A549 (cell line): ENCODE measurements at places on chromosomes 12 and 14. TPM values are rescaled to one million over a fixed set of nuclear protein-coding genes. Genes with fewer than 3 reads are reported as not detected.

- no peak for DNase-seq
Measured at GRCh38 chr12:132610051-132610759, at the start of gene LRCOL1. Gene LRCOL1, minus strand, starts transcription at chr12:132610582. Its CDS starts 4,331 bp downstream, at chr12:132606251.

GRCh38 chr14:23538785-23539184 is 12.8 kb downstream of the ZFHX2 start:
- DNase-seq: no peak

DNA sequence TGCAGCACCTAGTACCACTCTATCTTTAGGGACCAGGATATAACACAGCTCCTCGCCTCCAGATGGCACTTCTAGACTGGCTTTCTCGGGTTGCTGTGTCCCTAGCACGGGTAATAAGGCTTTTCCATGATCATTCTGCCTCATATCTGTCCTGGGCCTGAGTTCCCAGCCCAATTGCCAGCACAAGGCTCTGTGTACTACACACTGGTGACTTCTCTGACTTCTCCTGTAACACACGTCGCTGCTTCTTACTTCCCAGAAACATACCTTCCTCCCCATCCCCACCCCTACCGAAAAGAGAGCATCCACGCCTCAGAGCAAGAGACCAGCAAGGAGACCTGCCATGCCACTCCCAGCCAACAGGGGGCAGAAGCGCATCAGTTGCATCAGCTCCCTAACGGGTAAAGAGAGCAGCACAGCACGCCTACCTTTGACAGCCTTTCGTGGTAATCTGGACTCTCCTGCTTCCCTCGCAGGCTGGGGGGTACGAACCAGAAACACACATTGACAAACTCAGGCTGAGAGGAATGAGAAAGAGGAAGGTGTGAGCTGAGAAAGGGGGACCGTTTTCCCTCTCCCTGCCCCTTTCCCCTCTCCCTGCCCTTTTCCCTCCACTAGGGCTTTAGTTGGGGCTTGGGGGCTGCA is 21.2 kb upstream of the ZNF740 start:
- DNase-seq: peak; percentile 96

DNA sequence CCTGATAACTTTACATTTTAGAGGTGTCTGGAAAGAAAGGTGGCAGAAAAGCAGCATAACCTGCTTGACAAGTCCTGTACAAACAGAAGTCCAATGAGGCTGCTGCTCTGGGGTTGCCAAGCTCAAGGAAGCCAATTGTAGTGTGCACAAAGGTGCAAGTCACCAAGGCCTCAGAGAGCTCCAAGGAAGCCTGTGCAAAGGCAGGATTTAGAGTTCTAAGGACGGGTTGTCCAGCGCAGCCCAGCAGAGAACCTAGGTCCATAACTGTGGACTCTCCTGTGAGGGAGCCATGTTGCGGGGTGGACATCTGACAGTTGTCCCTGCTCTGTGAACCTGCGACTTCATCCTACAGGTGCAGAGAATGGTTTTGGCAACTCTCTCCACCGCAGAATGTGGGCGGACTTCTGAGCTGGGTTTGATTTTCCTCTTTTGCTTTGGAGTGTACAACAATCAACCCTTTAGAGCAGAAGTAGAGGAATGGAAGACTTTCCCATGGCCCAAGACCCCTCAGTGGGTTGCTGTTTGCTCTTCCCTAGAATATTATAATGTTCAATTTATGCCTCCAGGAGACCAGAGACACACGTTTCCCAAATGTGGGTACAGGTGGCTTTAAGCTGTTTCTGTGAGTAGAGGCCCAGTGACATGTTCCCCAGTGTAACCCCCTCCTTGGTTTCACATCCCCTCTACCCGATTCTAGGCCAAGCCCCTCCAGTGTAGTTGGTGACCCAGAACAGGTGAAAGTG is 81.0 kb downstream of the ETV6 start:
- no peak for DNase-seq

- DNase-seq: no peak
Measured at GRCh38 chr14:74911704-74912103, 11.4 kb downstream of the RPS6KL1 start.

GRCh38 chr12:102526656-102527055 is 46.3 kb upstream of the IGF1 start:
- no peak for DNase-seq

The FGF6 gene
- not detected in 3 replicates for polyA plus RNA-seq

DNA sequence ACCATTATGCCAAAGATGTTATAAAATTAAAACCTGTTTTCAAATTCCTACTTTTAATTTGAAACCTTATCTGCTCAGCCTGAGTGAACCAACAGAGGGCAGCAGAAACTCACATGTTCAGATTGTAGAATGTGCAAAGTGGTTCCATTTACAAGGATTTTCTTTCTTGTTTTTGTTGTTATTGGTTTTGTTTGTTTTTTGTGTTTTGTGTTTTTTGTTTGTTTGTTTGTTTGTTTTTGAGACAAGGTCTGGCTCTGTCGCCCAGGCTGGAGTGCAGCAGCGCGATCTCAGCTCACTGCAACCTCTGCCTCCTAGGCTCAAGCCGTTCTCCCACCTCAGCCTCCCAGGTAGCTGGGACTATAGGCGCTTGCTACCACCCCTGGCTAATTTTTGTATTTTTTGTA is 22.8 kb upstream of the GARIN2 start:
- DNase-seq: no peak

- DNase-seq: no peak
Measured at GRCh38 chr14:61266436-61266835, 14.7 kb downstream of the TMEM30B start.

The HHIPL1 gene
- polyA plus RNA-seq: 0.20 to 0.29 TPM (median 0.23 TPM) in 3 replicates

GRCh38 chr12:12612358-12612757 is 682 bp downstream of the CREBL2 start:
- DNase-seq: peak; percentile 35

The ABCD2 gene
- 0.01 TPM in 1 of 3 replicates, not detected in the others for polyA plus RNA-seq

The ANP32D gene
- polyA plus RNA-seq: not detected in 3 replicates

DNA sequence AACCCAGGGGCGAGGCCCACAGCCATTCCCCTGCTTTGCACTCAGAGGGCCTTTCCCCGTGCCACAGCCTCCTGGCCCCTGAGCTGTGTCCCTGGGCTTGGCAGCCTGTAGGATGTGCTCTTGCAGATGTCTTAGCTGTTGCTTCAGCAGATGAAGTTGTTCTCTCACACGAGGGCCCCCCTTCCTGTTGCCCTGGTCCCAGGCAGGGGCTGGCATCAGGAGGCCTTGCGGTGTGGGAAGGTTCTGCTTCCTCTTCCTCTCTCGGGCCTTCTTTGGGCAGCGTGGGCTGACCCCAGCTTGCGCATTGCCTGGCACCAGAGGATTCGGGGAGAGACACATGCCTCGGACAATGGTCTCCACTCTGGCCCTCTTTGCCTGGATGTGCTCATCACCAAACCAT is 12.7 kb downstream of the PROX2 start:
- DNase-seq: no peak

The PLXNC1 gene
- 0.12 to 0.18 TPM (median 0.13 TPM) in 3 replicates for polyA plus RNA-seq

The MIPOL1 gene
- 4.0 to 5.2 TPM (median 4.8 TPM) in 3 replicates for polyA plus RNA-seq

- DNase-seq: peak; percentile 29
Measured at GRCh38 chr14:48563489-48563888, 888.1 kb upstream of the MDGA2 start.

The TTC5 gene
- 25.1 to 30.2 TPM (median 30.1 TPM) in 3 replicates for polyA plus RNA-seq

GRCh38 chr14:58265401-58265800 is 20.8 kb downstream of the PSMA3 start:
- no peak for DNase-seq

DNA sequence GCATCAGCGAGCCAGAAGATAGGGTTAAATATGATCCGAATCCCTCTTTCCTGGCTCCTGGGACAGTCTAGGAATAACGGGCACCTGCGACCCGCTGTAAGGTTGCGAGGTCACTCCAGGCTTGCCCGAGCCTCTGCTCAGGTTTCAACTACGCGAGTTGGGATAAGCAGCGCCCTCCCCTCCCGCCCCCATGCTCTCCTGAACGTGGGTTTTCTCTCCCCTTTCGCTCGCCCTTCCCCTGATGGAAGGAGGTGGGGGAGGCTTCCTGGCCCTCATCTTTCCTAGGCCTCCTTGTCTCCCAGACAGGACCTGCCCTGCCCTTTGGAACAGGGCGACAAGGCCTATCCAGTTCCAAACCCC is 753 bp upstream of the ATP5MC2 start:
- DNase-seq: no peak

The RNASE3 gene
- polyA plus RNA-seq: not detected in 3 replicates

- no peak for DNase-seq
Measured at GRCh38 chr14:33240466-33240865, 301.8 kb downstream of the NPAS3 start.

- no peak for DNase-seq
Measured at GRCh38 chr14:54807428-54807827, 95.2 kb downstream of the GCH1 start.

The GUCY2C gene
- not detected in 3 replicates for polyA plus RNA-seq

The CCDC60 gene
- polyA plus RNA-seq: not detected in 3 replicates

GRCh38 chr12:91332302-91332701 is 149.7 kb upstream of the DCN start:
- no peak for DNase-seq
